ENCODE measurements at places on chromosomes 12 and 14.

DNA sequence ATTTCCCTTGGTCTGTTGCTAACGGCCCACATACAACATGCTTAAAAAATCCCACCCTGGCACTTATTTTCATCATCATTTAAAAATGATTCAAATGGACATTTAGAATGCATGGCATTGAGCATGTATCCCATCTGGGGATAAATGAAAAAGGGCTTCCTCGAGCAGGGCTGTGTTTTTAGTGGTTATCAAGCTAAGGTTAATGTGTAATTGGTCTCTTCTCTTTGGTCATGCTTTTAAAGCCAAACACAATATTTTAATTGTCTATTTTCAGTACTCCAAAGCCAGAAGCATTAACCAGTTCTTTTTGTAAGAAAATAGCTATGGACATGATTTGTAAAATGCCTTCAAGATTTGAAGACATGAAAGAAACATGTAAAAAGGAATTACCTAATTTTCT, 1.9 kb upstream of the TRHDE start:
- no peak for DNase-seq
- H3K4me3 ChIP-seq: no peak overlapping the region
- H3K27me3 ChIP-seq: no peaks in the 10 kb centered on the region
- H3K4me1 ChIP-seq: no peaks in the 10 kb centered on the region
- no peaks in the 10 kb centered on the region for H3K36me3 ChIP-seq

DNA sequence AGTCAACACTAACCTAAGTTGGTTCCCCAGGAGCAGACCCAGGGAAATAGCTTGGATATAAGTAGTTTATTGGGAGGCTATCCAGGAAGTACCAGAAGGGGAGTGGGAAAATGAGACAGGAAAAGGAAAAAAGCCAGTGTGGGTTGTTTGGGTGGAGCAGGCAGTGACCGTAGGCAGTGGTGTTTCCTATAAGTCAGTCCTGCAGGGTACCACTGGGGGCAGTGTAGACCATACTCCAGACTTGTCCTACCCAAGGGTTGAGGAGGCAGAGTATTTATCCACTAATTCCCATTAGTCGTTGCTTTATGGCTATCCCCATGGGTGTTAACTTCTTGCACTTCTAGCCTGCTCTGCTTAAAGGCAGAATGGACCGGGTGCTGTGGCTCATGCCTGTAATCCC, 6.4 kb upstream of the CCDC60 start:
- H3K4me3 ChIP-seq: no peak overlapping the region
- no peak for DNase-seq
- H3K27ac ChIP-seq: no peak overlapping the region
- no peaks in the 10 kb centered on the region for H3K4me1 ChIP-seq
- H3K27me3 ChIP-seq: no peaks in the 10 kb centered on the region
- H3K36me3 ChIP-seq: no peaks in the 10 kb centered on the region

- H3K4me3 ChIP-seq: no peak overlapping the region
- no peak for DNase-seq
- no peak overlapping the region for H3K27ac ChIP-seq
- no peaks in the 10 kb centered on the region for H3K36me3 ChIP-seq
- no peaks in the 10 kb centered on the region for H3K4me1 ChIP-seq
Observed at GRCh38 chr12:2739832-2740641, 54.7 kb upstream of the FKBP4 start.

DNA sequence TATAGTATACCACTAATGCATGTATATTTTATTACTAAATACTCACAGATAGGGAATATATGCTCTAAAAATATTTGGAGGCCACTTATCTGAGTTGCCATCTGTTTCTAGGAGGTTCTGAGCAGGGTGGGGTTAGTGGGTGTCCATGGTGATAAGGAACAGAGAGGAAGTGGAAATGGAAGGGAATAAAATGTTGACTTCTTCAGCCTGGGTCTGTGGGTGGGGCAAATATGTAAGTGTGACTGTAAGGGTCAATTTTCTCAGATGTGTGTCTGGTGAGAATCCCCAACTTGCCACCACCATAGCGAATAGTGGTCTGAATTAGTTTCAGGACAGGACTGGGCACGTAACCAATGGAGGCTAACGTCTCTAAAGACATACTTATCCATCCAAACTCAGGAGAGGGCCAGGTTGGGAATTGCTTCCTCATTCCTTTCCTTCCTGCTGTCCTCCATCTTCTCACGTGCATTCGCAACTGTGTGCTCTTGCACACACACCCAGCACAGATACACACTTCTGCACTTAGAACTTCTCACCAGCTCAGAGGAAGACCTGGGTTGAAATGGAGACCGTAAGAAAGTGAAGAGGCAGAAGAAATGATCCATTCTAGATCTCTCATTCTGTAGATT, 54.2 kb upstream of the GZMB start:
- H3K4me3 ChIP-seq: no peak overlapping the region
- no peaks in the 10 kb centered on the region for H3K36me3 ChIP-seq
- no peak for DNase-seq
- no peak overlapping the region for H3K27ac ChIP-seq

- H3K27me3 ChIP-seq: no peaks in the 10 kb centered on the region
- peak overlapping the region; percentile 5 for H3K27ac ChIP-seq
- H3K36me3 ChIP-seq: no peaks in the 10 kb centered on the region
- H3K4me3 ChIP-seq: no peak overlapping the region
- peak; percentile 44 for DNase-seq
Observed at GRCh38 chr14:90568405-90568804, 171.6 kb downstream of the CALM1 start.

GRCh38 chr12:93571925-93572711, at the start of gene SOCS2:
SOCS2 (plus strand) TSS chr12:93572675; CDS start chr12:93572898, 223 bp downstream.
- H3K4me3 ChIP-seq: peak within 1 kb of the TSS; percentile 74
- H3K4me1 ChIP-seq: no peaks in the 10 kb centered on the region
- no peaks in the 10 kb centered on the region for H3K27me3 ChIP-seq

GRCh38 chr12:10620078-10620779, 6.8 kb upstream of the MAGOHB start:
- no peak overlapping the region for H3K4me3 ChIP-seq
- H3K4me1 ChIP-seq: no peaks in the 10 kb centered on the region
- no peaks in the 10 kb centered on the region for H3K27me3 ChIP-seq
- H3K36me3 ChIP-seq: no peaks in the 10 kb centered on the region
- no peak for DNase-seq

DNA sequence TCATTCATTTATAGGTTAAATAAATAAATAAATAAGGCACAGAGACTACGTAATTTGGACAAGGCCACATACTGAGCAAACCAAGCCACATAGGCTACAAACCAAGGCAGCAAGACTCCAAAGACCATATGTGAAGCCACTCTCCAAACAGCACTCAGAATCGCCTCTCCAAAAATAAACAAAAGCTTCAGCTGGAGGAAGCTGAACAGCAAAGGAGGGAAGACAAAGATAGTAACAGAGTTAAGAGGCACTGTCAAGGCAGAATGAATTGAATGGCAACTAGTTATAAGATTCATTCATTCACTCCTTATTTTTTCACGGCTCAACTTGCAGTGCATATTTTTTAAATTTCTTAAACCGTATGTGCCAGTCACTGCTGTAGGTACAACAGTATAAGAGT, 200.5 kb upstream of the GRIP1 start:
- H3K36me3 ChIP-seq: no peaks in the 10 kb centered on the region
- H3K27ac ChIP-seq: no peak overlapping the region
- no peak for DNase-seq

DNA sequence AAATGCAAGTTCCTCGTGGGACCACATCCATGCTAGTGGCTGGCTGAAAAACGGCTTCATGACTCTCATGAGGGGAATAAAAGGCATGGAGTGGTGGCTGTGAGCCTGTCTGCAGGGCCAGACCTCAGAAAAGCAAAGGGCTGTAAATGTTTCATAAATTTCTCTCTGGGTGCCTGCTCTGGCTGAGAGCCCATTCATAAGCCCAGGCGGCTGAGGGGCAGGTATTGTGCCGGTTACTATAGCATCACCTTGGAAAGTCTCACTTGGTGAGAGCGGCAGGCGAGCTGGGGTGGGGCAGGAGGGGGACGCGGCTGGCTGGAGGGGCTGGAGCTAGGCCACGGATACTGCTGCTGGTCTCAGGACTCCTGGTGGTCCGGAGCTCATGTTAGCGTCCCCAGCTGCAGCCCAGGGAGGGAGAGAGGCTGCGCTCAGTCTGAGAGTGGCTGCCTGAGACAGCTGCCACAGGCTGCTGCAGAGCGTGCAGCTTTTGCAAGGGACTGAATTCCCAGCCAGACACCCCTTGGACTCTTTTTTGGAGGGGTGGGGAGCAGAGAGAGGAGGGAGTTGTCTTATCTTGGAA, at the start of gene SLC17A8:
TSS of gene SLC17A8 (plus strand) at position 431 of the 580 bp plus-strand sequence. CDS start 318 bp downstream, outside the sequence.
- no peaks in the 10 kb centered on the region for H3K36me3 ChIP-seq
- H3K4me3 ChIP-seq: no peak within 1 kb of the TSS
- H3K4me1 ChIP-seq: no peaks in the 10 kb centered on the region
- no peak within 1 kb of the TSS for H3K27ac ChIP-seq

GRCh38 chr12:110822821-110823415, 23.9 kb upstream of the CCDC63 start:
- no peak overlapping the region for H3K27ac ChIP-seq
- H3K4me1 ChIP-seq: no peaks in the 10 kb centered on the region
- H3K27me3 ChIP-seq: no peaks in the 10 kb centered on the region
- H3K4me3 ChIP-seq: no peak overlapping the region
- no peak for DNase-seq

GRCh38 chr14:22627506-22628263, 16.5 kb downstream of the OR6J1 start:
- H3K4me3 ChIP-seq: no peak overlapping the region
- no peak for DNase-seq
- no peak overlapping the region for H3K27ac ChIP-seq

DNA sequence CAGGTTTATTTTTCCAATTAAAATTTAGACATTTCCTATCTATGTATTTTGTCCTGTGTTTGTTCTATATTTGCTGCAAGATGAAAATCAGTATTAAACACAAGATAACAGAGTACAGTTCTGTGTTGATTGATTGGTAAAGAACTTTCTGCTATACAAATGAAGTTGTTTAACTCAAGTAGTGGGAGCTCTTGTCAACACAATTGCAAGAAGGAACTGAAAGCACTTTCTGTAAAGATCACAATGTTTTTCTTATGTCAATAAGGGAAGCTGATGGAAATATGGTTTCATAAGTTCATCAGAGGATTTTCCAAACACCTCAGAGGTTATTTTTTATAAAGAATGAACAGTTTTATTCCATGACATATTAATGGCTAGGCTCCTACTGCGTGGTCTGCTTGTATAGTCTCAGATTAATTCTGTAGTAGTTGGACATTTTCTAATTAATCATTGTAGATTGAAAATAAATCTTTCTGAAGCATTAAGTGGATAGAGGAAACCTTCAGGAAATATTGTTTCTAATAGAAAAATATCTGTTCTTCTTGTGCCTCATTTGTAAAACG, 379.5 kb downstream of the LRFN5 start:
- no peak overlapping the region for H3K4me3 ChIP-seq
- no peaks in the 10 kb centered on the region for H3K36me3 ChIP-seq
- DNase-seq: no peak
- no peaks in the 10 kb centered on the region for H3K27me3 ChIP-seq
- H3K4me1 ChIP-seq: no peaks in the 10 kb centered on the region
- H3K27ac ChIP-seq: no peak overlapping the region

GRCh38 chr12:11711651-11712327, 62.3 kb downstream of the ETV6 start:
- H3K4me3 ChIP-seq: no peak overlapping the region
- no peaks in the 10 kb centered on the region for H3K36me3 ChIP-seq
- no peaks in the 10 kb centered on the region for H3K27me3 ChIP-seq

DNA sequence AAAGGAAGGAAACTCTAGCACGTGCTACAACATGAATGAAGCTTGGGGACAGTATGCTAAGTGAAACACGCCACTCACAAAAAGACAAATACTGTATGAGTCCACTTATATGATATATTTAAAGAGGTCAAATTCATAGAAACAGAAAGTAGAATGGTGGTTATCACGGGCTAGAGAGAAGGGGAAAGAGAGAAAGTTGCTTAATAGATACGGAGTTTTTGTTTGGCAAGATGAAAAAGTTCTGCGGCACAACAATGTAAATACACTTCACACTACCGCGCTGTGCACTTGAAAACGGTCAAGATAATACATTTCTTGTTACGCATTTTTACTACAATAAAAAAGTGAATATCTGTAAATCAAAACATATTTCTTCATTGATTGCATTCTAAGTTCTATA, 37.3 kb downstream of the FBLN5 start:
- no peak overlapping the region for H3K27ac ChIP-seq
- peaks cover 2% of the 10 kb centered on the region for H3K36me3 ChIP-seq
- DNase-seq: no peak
- no peaks in the 10 kb centered on the region for H3K27me3 ChIP-seq
- peaks cover 3% of the 10 kb centered on the region for H3K4me1 ChIP-seq

DNA sequence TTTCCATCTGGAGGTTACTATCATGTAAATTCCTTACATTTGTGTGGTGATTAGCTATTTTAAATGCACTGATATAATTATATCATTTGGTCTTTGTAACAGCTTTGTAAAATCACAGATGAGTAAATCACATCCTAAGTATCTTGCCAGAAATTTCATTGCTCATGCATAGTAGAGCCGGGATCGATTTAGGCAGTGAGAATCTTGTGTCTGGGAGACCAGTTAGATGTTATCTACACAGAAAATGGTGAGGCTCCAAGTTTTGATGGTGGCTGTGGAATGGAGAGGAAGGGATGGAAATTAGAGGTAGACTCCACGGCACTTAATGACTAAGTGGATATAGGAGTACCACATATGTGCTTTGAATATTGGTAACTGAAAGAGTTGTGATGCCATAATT, 156.3 kb downstream of the MSRB3 start:
- peaks cover 2% of the 10 kb centered on the region for H3K36me3 ChIP-seq
- no peak overlapping the region for H3K4me3 ChIP-seq
- H3K27me3 ChIP-seq: no peaks in the 10 kb centered on the region
- no peak overlapping the region for H3K27ac ChIP-seq

GRCh38 chr12:19771858-19772257, 332.6 kb downstream of the AEBP2 start:
- H3K36me3 ChIP-seq: no peaks in the 10 kb centered on the region
- peak; percentile 55 for DNase-seq
- H3K27me3 ChIP-seq: no peaks in the 10 kb centered on the region

GRCh38 chr12:32671930-32672780, 6.9 kb upstream of the DNM1L start:
- H3K27ac ChIP-seq: no peak overlapping the region
- DNase-seq: no peak
- H3K27me3 ChIP-seq: no peaks in the 10 kb centered on the region
- H3K4me1 ChIP-seq: no peaks in the 10 kb centered on the region

GRCh38 chr12:27802936-27803335, 22.9 kb upstream of the MANSC4 start:
- H3K27ac ChIP-seq: peak overlapping the region; percentile 67
- peaks cover 2% of the 10 kb centered on the region for H3K36me3 ChIP-seq
- peaks cover 4% of the 10 kb centered on the region for H3K4me1 ChIP-seq
- no peaks in the 10 kb centered on the region for H3K27me3 ChIP-seq

GRCh38 chr14:100530270-100531072, 56.7 kb downstream of the BEGAIN start:
- H3K27ac ChIP-seq: no peak overlapping the region
- no peaks in the 10 kb centered on the region for H3K4me1 ChIP-seq
- H3K36me3 ChIP-seq: peaks cover 9% of the 10 kb centered on the region
- no peaks in the 10 kb centered on the region for H3K27me3 ChIP-seq

GRCh38 chr12:116339800-116340371, 62.4 kb upstream of the MED13L start:
- no peaks in the 10 kb centered on the region for H3K36me3 ChIP-seq
- no peak overlapping the region for H3K27ac ChIP-seq
- no peaks in the 10 kb centered on the region for H3K4me1 ChIP-seq
- no peaks in the 10 kb centered on the region for H3K27me3 ChIP-seq

GRCh38 chr14:95023886-95024285, 133.4 kb downstream of the DICER1 start:
- H3K27me3 ChIP-seq: no peaks in the 10 kb centered on the region
- no peak overlapping the region for H3K4me3 ChIP-seq
- no peak overlapping the region for H3K27ac ChIP-seq
- no peaks in the 10 kb centered on the region for H3K4me1 ChIP-seq
- no peak for DNase-seq

Data from aorta (tissue), 5 donors.